ENCODE measurements at places on chromosomes 5 and 9.

- no peak for DNase-seq
Observed at GRCh38 chr9:137277329-137278041, at the start of gene TOR4A. TSS of gene TOR4A (plus strand) at chr9:137277726. CDS start at chr9:137278690, 964 bp downstream.

DNA sequence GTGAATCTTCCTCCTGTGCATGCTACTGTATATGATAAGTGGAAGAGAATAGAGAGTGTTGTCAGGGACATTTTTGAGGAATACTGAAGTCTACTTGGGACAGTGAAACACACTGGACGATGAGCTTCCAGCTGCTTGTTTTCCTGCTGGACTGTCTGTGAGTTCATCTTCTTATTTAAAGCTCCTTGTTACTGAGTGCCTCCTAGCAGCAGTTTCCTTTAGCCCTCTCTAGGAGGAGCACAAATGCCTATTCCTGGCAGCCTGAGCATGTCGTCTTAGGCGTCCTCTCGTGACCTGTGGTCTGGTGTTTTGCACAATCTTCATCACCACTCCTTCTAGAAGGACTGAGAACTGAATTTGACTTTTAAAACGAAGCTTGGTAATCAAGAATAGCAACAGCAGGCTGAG, 43.8 kb downstream of the ANKRD33B start:
- no peak for DNase-seq

DNA sequence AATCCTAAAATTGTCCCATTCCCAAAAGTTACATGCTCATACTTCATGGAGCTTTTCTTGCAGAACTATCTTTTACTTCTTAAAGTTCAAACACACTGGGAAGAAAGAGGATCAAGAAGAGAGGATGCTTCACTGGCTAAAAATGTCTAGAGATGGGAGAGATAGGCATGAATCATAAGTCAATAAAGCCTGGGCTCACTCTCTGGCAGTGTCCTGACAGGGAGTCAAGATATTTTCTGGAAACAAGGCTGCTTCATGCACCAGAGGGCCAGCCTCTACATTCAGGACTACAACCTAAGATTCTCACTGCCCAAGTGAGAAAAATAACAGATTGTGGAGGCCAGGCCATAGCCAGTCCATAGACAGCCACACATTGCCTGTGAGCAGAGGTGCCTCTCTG, 1358.4 kb downstream of the EFNA5 start:
- no peak for DNase-seq

DNA sequence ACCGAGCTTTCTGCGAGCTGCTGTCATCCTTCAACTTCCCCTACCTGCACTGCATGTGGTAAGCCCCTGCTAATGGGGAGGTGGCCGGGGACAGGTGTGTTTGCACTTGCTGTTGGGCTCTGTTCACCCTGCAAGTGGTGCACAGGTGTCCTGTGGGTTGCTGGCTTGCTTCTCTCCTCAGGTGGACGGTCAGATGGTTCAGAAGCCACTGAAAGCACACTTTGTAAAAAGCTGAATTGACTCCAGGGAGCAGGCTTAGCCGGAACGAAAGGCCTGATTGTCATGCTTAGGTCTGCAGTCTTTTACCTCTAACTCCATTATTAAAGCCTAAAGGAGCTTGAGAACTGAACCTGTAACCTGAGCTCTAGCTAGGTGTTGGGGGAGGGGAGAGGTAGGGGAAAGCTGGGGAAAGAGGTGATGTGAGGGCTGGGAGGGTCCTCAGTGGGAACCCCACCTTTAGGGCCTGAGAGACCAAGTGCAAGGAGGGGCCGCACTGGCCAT, 37.6 kb downstream of the ACER2 start:
- DNase-seq = no peak

GRCh38 chr9:94631599-94631998, 7.7 kb downstream of the FBP1 start:
- no peak for DNase-seq

DNA sequence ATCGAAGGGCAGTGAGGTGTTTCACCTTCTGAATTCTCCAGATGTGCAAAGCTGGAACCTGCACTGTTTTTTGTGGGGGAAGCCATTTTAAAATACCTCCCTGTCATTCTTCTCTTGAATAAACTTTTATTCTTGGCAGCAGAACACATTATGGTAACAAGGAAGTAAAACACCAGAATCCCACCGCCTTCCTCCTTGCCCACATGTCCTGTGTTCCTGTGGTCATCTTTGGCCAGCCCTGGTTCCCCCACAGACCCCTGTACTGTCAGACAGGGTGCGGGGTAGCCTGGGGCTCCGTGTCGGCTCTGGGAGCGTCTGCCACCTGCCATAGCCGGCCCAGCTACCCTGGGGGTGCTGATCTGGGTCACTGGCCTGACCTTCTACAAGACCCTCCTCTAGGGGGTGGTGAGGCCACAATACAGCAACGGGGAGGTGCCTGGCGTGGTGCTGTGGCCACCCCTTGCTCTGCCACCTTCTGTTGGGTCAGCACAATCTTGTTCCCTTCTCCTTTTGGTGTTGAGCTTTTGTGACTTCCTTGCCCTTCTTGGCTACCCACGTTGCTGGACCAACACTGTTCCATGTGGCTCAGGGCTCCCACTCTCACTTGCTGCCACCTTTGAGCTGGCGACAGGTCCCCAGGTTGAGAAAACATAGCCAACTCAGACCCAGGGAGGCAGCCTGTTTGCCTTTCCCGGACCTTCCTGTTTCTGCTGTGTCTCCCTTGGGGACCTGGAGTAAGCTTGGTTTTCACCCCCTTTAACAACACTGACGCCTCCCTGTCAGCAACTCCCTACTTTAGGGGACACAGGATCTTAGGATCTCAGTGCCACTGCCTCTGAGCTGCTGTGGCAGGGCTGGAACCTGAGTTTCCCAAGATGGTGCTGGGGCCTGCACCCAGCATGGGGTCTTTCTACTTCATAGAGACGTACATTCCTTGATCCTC, 4.8 kb downstream of the WNK2 start:
- no peak for DNase-seq

DNA sequence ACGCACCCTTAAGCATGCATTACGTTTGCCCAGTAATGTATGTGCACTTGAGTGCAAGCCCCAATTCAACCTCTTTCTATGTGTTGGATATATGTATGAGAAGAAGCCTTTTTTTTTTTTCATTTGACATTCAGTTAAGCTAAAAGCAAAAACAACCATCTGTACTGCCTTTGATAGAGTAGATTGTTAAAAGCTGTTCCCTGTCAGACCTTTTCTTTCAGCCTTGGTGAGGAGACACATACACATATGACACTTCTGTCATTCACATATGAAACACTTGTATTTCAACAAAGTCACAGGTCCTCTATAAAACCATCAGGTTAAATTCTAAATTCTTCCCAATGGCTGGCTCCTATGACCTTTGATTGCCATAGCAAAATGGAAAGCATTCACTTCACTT, 40.2 kb upstream of the STARD4 start:
- no peak for DNase-seq

DNA sequence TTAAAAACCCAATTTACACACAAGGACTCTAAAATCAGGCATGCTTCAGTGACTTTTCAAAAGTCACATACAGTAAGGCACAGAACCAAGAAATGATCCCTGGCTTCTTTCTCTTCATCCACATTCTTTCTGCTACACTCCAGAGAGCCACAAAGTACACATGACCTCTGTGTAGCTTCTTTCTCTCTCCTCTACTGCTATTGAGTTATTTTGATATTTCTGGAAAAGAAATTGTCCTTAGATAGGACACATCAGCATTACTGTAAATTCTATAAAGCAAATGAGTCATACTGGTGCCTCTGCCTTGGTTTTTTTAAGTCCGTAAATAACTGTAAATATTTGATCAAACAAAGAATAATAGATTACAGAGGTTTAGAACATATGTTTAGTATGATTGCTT, 96.3 kb downstream of the KIAA0825 start:
- DNase-seq = no peak

All from activated naive CD4-positive, alpha-beta T cell (primary cell).